Esophagus squamous epithelium (tissue), 5 donors: ENCODE measurements at places on chromosomes 11 and 22.

DNA sequence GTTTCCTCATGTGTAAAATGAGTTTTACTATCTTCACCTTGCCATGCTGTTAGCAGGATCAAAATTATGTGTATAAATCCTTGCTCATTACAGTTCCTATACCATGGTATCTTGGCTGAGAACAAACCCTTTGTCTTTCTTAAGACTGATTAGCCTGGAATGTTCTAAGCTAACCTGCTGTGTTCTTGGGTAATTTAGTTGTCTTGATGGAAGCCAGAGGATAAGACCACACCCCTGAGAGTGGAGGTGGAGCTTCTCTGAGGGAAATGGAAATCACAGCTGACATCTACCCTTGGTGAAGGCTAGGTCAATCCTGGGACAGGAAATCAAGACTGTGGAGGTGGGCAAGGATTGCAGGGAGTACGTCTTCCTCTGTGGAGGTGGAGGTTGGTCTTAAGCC lies 206.1 kb upstream of the ARHGAP20 start:
- no peak for DNase-seq

DNA sequence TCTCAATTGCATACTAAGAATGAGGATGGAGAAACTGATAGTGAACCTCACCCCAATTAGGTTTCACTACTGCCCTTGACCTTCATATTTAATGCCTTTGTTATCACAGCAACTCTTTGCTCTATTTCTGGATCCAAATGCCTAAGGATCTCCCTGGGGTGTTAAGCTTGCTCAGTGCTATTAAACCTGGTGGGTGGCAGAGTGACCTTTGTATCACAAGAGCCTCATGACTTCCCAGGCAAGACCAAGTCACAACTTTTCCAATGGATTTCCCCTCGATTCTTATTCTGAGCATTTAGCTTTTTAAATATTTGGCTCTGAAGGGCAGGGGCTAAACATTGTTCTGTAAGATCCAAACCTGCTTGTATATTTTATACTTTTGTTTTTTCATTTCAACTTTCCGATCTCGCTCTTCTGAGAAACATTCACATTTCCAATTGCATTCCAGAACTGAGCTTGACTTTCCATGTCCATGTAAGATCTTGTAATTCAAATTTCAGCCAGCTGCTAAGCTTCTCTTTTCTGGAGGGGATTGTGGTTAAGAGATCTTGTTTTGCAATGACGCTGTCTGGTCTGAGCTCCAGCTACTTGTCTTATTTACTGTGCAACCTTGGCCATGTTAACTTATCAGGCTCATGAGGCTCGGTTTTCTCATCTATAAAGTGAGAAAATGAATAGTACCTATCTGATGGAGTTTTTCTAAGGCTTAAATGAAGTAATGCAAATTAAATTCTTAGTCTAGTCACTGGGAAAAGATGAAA lies 6.4 kb upstream of the EHF start:
- DNase-seq = no peak

- DNase-seq = no peak
Observed at GRCh38 chr11:37710031-37710430, 1112.0 kb upstream of the RAG2 start.

- no peak for DNase-seq
Observed at GRCh38 chr11:95434489-95435057, 203.6 kb upstream of the SESN3 start.

DNA sequence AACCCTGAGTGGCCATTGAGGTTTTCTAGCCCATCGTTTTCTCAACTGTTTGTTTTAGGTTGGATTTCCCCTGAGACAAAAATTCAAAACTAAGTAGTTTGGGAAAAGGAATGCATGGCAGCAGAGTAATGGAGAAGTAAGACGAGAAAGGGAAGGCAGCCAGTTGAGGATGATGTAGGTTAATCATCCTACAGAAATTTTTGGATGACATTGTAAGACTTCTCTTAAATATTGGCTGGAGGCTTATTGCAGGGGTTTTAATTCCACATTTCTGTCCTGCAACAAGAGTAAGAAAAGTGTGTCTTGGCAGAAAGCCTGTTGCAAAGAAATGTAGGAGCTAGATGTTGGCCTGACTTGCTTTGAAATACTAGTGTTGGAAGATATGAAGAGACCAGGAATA lies 308.8 kb downstream of the LUZP2 start:
- DNase-seq = no peak

DNA sequence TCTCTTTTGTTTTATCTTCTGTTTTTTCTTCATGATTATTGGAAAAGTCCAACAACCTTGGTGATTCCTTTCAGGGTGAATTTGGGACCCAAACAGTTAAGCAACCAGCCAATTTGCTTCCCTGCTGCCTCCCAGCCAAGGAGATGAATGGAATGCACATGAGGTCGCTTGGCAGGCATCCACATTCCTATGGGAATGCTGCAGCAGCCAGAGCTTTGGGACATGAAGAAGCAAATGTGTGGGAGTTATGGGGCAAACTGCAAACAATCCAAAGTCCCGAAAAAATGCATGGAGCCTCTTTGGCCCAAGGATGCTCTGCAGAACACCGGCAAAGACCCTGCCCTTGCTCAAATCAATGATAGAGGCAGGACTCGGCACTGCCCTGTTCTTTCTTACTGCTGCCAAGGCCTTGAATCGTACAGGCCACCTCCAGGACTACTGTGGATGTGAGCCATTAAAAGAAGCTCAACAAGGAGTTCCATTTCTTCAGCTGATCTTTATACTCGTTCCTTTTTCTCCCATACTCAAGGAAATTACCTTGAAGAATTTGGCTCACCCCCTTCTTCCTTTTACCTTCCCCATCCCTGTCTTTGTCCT lies 117.3 kb upstream of the TEAD1 start:
- DNase-seq = no peak

- DNase-seq = no peak
Observed at GRCh38 chr11:69138265-69138664, 17.5 kb upstream of the SMIM38 start.

DNA sequence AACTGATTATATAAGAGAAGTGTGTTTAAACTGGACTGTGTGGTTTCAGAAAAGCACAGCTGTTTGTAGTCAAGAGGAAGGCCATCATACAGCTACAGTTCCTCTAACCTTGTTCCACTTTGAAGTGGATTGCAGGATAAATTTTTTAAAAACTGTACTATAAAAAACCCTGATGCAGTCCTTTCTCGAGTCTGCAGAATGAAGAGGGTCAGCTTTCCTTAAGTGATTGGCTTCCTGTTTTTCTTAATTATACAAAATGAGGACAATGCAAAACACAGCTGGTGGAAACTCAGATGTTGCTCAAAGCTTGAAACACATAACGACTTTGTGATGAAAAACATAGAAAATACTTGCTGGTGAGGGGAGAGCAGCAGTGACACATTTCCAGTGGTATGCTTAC lies 1060.5 kb downstream of the DLG2 start:
- DNase-seq = no peak

GRCh38 chr11:65571940-65572339 lies 398 bp upstream of the FAM89B start:
- DNase-seq = no peak

DNA sequence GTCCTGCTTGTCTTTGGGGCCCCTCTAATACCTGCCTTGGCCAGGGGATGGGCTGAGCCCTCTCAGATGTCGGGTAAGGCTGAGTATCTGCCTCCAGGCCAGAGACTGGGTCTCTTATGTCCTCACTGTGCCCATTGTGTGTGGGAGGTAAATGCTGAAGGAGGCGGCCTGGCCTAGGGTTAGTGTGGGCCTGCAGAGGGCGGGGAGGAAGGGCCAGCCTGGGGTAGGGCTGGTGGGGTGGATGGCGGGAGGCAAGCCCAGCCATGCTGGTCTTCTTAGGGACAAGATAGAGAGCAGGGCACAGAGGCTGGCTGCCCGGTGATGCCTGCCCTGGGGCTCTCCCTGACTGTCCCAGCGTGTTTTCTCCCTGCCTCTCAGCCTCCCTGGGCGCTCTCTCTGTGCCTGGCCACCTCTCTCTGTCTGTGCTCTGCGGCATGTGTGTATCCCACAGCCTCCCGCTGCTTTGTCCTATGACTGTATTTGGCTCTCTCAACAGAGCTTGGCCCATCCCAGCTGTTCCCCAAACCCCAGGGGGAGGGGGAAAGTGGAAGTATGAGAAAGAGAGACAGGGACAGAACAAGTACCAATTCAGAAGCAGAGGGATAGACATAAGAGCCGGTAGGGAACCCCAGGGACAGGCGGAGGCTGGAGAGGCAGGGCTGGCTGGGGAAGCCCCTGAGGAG lies 57.0 kb downstream of the PDE2A start:
- no peak for DNase-seq

DNA sequence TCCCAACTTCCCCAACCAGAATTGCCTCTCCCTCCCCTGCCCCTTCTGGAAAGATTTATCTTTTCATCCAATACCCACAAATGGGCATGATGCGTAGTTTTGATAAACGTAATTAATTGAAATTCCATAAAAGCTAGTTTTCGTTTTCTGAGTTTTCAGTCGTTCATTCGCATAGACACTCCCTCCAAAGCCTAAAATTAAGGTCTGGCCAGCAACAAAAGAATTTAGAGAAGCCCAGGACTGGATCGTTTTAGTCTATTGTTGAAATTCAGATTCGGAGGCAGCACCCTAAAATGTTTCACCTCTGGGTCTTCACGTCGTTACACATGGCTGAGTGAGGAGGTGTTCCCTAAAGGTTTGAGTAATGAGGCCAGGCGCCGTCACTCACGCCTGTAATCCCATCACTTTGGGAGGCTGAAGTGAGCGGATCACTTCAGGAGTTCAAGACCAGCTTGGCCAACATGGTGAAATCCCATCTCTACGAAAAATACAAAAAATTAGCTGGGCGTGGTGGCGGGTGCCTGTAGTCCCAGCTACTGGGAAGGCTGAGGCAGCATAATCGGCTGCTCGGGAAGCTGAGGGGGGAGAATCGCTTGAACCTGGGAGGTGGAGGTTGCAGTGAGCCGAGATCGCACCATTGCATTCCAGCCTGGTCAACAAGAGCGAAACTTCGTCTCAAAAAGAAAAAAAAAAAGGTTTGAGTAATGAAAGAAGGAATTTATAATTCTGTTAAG lies 589 bp upstream of the NDUFC2 start:
- DNase-seq = no peak

GRCh38 chr11:133386262-133386661 lies 146.0 kb downstream of the OPCML start:
- DNase-seq = no peak

DNA sequence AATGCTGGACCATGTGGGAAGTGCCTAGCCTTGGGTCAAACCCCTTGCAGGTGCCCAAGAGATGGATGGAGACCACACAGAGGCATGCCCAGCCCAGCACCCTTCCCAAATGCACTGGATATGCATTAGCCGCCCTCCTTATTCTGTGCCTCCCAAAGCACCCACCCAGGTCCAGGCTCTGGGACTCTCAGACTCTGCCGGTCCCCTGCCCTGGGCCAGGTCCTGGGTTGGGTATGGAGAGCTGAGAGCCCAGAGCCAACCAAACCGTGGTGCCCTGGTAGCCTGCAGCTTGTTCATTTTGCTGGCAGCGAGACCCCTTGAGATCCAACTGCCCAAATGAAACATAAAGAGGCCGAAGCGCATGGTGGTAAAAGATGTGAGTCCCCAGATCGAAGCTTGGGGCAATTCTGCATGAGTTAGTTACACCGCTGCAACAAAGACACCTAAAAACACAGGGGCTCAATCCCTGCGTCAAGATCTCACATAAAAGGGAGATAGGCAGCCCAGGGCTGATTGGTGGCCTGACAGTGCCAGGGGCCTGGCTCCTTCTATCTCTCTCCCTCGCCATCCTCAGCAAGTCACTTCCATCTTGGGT lies 61.5 kb downstream of the MYEOV start:
- DNase-seq = no peak

- no peak for DNase-seq
Observed at GRCh38 chr11:64872790-64873488, 5.5 kb downstream of the EHD1 start.

GRCh38 chr11:65918211-65919140 lies at the start of gene C11orf68:
TSS of gene C11orf68 (minus strand) at chr11:65919062. CDS start at chr11:65919031, 31 bp downstream.
- no peak for DNase-seq

GRCh38 chr11:15195454-15196200 lies 80.9 kb downstream of the INSC start:
- no peak for DNase-seq

- no peak for DNase-seq
Observed at GRCh38 chr11:125105926-125106325, 5.5 kb downstream of the TMEM218 start.

- no peak for DNase-seq
Observed at GRCh38 chr22:25081409-25081824, 118.2 kb upstream of the CRYBB3 start.

DNA sequence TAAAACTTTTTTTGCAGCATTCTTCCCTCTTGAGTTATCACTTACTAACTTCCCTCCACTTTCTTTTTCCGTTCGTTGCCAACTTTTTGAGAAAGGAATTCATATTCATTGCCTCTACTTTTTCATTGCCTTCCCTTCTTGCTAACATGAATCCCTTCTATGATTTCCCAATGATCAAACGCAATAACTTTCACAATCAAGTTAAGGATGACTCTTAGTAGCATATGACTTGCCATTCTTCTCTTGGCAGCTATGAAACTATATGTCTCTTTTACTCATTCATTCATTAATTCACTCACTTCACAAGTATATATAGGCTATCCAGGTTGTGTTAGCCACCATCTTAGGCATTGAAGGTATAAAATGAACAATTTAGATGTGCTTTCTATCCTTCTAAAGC lies 16.6 kb upstream of the ARHGAP20 start:
- no peak for DNase-seq

- no peak for DNase-seq
Observed at GRCh38 chr11:38839071-38839470, 2241.0 kb upstream of the RAG2 start.

DNA sequence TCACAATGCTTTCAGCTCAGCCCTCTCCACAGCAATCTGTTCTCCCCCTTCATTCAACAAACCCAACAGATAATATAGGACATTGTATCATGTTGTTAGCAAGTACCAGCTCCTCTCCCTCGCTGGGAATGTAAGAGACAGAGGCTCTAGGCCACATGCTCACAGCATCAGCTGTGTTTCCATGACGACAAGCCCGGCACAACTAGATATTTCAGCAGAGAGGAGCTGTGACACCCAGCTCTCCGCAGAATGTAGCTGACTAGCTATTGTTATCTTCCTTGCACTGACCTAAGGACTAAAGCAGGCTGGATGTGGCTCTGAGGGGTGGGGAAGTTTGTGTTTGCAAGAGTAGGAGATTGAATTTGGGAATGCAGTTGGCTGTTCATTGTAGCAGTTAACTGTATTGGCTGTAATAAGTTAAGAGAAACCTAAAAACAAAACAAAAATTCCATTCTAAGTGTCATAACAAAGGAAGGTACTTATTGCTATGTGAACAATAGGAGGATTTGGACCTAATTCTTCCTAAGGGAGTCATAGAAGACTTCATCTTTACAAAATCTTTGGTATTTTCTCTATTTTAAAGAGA lies 28.0 kb upstream of the RRAS2 start:
- DNase-seq = no peak

GRCh38 chr11:35859301-35859700 lies 84.6 kb upstream of the LDLRAD3 start:
- DNase-seq = no peak
